ENCODE measurements at places on chromosomes 7 and 10. TPM values are rescaled to one million over a fixed set of nuclear protein-coding genes. Genes with fewer than 3 reads are reported as not detected.

The PPP1R9A gene
- 10.4 TPM for total RNA-seq

The CYP2C8 gene
- total RNA-seq = 5.1 TPM

The EPHB6 gene
- 4.3 TPM for total RNA-seq

The TMEM26 gene
- total RNA-seq = 1.9 TPM

The LHFPL3 gene
- total RNA-seq = 7.2 TPM

The TAF5 gene
- 7.0 TPM for total RNA-seq

The PLAU gene
- 20.5 TPM for total RNA-seq

The PTPN20 gene
- 11.1 TPM for total RNA-seq

The ACSL5 gene
- total RNA-seq = 3.1 TPM

The SLC39A12 gene
- total RNA-seq = not detected

The NOM1 gene
- 14.4 TPM for total RNA-seq

The HDAC9 gene
- 18.3 TPM for total RNA-seq

The ANKRD2 gene
- total RNA-seq = not detected

The BAIAP2L1 gene
- 1.2 TPM for total RNA-seq

The ZNF775 gene
- total RNA-seq = 4.6 TPM

The LEP gene
- total RNA-seq = 2.2 TPM

The HOXA10 gene
- total RNA-seq = 14.2 TPM

The CHRM2 gene
- total RNA-seq = 7.5 TPM

The ABCB1 gene
- 8.7 TPM for total RNA-seq

The H2BK1 gene
- total RNA-seq = not detected

The PPP1R17 gene
- total RNA-seq = 0.96 TPM
